ENCODE measurements at places on chromosomes 16 and 17. TPM values are rescaled to one million over a fixed set of nuclear protein-coding genes. Genes with fewer than 3 reads are reported as not detected.

PLCG2 gene
- 15.8 TPM for total RNA-seq

CCL18 gene
- total RNA-seq, result 0.92 TPM

UNKL gene
- 5.9 TPM for total RNA-seq

NPB gene
- total RNA-seq, result 1.1 TPM

WNK4 gene
- total RNA-seq, result 0.40 TPM

CRYBA1 gene
- not detected for total RNA-seq

KRT32 gene
- 12.8 TPM for total RNA-seq

TMEM220 gene
- 4.7 TPM for total RNA-seq
